AG08395 (cell line): ENCODE measurements at places on chromosomes 4 and X.

- DNase-seq: no peak
Measured at GRCh38 chrX:115709039-115709438, 148.1 kb downstream of the PLS3 start.

GRCh38 chr4:103075894-103076746 lies 441 bp downstream of the SLC9B2 start:
- DNase-seq: peak; percentile 76

DNA sequence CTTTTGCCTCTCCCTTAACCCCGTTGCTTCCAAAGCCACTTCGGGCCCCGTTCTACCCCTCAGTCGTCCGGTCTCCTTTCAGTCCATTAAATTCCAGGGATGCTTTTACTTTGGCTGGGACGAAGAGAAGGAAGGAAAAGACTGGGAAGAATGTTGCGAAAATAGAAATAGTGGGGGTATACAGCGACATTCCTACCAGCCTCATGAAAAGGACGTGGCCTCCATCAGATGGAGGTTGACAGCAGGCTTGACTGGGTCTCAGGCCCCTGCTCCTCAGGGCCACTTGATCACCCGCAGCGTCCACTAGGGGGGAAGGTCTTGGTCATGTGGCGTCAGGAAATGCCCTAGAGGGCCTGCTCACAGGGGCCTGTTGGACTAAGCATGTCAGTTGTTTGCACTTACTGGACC lies 657 bp upstream of the ANKRD50 start:
- DNase-seq: peak; percentile 66

- DNase-seq: no peak
Measured at GRCh38 chrX:16524316-16524715, 125.6 kb upstream of the S100G start.

DNA sequence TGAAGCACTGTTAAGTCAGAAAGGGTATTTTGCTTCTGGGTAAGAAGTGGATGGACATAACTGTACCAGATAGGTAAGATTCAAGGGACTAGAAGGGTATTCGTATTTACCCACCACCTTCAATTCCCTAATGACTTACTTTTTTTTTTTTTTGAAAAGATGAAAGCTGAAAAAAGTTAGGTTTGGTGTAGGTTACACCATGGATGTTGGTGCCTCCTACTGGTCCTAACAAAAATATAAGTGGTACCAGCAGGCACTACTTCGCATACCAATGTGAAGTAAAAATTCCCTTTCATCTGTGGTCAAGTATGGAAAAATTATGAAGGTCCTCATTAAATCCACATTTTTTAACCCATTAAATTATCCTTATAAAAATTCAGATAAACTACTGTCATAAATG lies 7.2 kb downstream of the ANKRD17 start:
- DNase-seq: no peak
